ENCODE measurements at places on chromosomes 4 and X.

- no peak for DNase-seq
Measured at GRCh38 chrX:48696909-48697727, 584 bp downstream of the SUV39H1 start.

GRCh38 chr4:40530961-40531635, 98.6 kb downstream of the RBM47 start:
- DNase-seq: no peak

GRCh38 chrX:119565107-119565663, at the start of gene STEEP1:
STEEP1 (minus strand) TSS chrX:119565409; CDS start chrX:119565355, 54 bp downstream.
- DNase-seq: peak; percentile 74

GRCh38 chrX:2360731-2361130, 140.0 kb downstream of the DHRSX start:
- no peak for DNase-seq

GRCh38 chr4:151663109-151663508, 97.7 kb downstream of the GATB start:
- no peak for DNase-seq

DNA sequence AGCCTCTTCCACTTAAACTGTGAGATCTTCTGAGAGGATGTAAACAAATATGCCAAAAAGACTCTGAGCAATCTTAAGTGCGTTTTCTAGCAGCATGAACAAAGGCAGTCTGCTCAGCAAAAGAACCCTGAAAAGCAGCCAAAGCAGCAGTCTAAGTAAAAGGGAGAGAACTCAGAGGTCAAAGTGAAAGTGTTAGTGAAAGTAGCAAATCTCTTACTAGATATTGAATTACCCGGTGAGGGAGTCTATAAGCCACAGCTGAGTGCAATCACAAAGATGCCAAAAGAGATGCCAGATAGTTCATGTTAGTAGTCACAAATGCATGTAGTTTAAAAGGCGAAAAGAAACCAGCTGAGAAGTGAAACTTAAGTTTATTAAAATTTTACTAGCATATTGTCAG, 7.9 kb upstream of the GNRHR start:
- DNase-seq: no peak

DNA sequence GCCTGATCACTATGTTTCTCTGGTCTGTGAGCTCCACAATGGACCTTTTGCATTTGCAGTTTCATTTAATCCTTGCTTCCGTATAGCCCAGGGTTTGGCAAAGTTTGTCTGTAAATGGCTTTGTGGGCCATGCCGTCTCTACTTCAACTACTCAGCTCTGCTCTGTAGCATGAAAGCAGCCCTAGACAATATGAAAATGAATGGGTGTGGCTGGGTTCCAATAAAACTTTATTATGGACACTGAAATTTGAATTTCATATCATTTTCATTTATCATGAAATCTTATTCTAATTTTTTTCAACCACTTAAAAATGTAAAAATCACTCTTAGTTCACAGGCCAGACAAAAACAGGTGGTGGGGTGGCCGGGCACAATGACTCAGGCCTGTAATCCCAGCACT, 41.5 kb downstream of the ACE2 start:
- DNase-seq: no peak

DNA sequence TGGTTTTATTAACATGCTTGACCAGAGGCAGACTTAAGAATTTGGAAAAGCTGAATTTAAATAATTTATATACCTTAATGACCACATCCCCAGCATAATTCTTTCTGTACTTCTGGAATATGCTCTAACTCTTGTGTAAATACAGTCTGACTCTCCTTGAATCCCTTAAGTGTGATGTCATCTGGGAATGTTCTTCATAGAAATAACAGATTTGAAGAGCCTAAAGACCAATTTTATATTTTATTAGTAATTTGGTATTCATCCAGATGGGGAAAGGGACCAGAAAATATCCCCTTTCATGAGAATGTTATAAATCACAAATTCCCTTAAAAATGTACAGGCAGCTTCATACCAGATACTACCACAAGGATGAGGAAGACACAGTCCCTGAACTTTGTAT, 58.3 kb downstream of the KCNIP4 start:
- no peak for DNase-seq

GRCh38 chr4:108169664-108170063, 932 bp upstream of the LEF1 start:
- no peak for DNase-seq
